ENCODE measurements at places on chromosomes 7 and 10. TPM values are rescaled to one million over a fixed set of nuclear protein-coding genes. Genes with fewer than 3 reads are reported as not detected.

The FZD8 gene
- 4.2 TPM for total RNA-seq

The TM9SF3 gene
- 85.8 TPM for total RNA-seq

The SRGN gene
- 99.3 TPM for total RNA-seq

The CD36 gene
- not detected for total RNA-seq

The AQP1 gene
- 0.39 TPM for total RNA-seq

The NEURL1 gene
- total RNA-seq, result 0.78 TPM

The C10orf53 gene
- not detected for total RNA-seq

The PNLIPRP3 gene
- total RNA-seq, result 0.04 TPM

The FRMPD2 gene
- total RNA-seq, result not detected

The TRIL gene
- total RNA-seq, result not detected

The PPP1R3C gene
- 20.7 TPM for total RNA-seq

The FAS gene
- 30.9 TPM for total RNA-seq

The SPDYE6 gene
- not detected for total RNA-seq

The BTBD16 gene
- total RNA-seq, result 0.43 TPM

The ZNF25 gene
- 2.2 TPM for total RNA-seq

The SLC16A9 gene
- 0.07 TPM for total RNA-seq

The HOXA11 gene
- 0.56 TPM for total RNA-seq

The KCND2 gene
- total RNA-seq, result not detected

The LEP gene
- not detected for total RNA-seq

The ASB10 gene
- not detected for total RNA-seq

The HKDC1 gene
- 9.3 TPM for total RNA-seq

The PRLHR gene
- total RNA-seq, result not detected

The MMP21 gene
- not detected for total RNA-seq

The TACR2 gene
- total RNA-seq, result 0.06 TPM

The OTUD1 gene
- 3.4 TPM for total RNA-seq

The HMX3 gene
- total RNA-seq, result not detected

The TMEM236 gene
- 0.05 TPM for total RNA-seq

The MCM10 gene
- 23.8 TPM for total RNA-seq

The OR2A12 gene
- not detected for total RNA-seq

The ARL4A gene
- total RNA-seq, result 67.8 TPM

The HOXA2 gene
- 0.70 TPM for total RNA-seq

The VIPR2 gene
- total RNA-seq, result 0.06 TPM

The PDZD7 gene
- total RNA-seq, result 0.70 TPM

The PCLO gene
- 1.1 TPM for total RNA-seq

The OPN1SW gene
- not detected for total RNA-seq

The CASD1 gene
- 9.6 TPM for total RNA-seq

The ELAPOR2 gene
- total RNA-seq, result 0.14 TPM

The SORBS1 gene
- 0.38 TPM for total RNA-seq

The CPA2 gene
- total RNA-seq, result 0.15 TPM

The MCU gene
- 28.3 TPM for total RNA-seq

The COL17A1 gene
- total RNA-seq, result 2.2 TPM

The EGFR gene
- total RNA-seq, result 94.9 TPM

The SHTN1 gene
- 26.4 TPM for total RNA-seq

The CCNJ gene
- total RNA-seq, result 8.3 TPM

Data from A549 treated with dexamethasone at 1 μM for 4 hours (cell line).